ENCODE measurements at places on chromosomes 11 and 22.

DNA sequence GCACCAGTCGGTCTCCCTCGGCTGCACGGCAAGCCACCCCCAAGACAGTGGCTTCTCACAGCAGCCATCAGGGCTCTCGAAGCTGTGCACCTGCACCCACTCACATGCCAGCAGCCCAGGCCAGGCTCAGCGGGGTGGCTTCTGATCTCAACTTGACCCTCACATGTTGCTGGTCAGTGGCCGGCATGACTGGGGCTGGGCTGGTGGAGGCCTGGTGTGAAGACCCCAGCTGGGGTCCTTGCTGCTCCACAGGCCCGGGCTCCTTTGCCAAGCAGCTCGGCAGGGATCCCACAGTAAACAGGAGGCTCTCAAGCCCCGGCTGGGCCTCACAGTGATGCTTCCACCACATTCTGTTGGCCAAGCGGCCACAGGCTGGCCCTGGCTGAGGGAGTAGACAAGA lies 128.2 kb downstream of the BRD1 start:
- DNase-seq = no peak

- DNase-seq = no peak
Measured at GRCh38 chr11:109401545-109401944, 20.4 kb upstream of the C11orf87 start.

- DNase-seq = no peak
Measured at GRCh38 chr11:35485656-35486322, 39.6 kb downstream of the PAMR1 start.

DNA sequence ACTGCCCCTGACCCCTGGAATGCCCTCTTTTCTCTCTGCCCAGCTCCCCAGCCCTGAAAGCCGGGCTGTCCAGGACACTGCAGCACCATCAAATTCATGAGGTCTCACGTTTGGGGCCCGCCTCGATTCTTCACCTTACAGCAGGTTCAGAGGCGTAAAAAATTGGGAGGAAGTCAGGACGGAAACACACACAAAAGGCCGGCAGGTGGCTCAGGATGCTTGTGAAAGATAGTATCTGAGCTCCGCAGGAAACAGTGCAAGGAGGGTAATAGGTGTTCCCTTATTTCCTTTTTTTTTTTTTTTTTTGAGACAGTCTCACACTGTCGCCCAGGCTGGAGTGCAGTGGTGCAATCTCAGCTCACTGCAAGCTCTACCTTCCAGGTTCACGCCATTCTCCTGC lies 4.1 kb downstream of the RFPL2 start:
- no peak for DNase-seq

DNA sequence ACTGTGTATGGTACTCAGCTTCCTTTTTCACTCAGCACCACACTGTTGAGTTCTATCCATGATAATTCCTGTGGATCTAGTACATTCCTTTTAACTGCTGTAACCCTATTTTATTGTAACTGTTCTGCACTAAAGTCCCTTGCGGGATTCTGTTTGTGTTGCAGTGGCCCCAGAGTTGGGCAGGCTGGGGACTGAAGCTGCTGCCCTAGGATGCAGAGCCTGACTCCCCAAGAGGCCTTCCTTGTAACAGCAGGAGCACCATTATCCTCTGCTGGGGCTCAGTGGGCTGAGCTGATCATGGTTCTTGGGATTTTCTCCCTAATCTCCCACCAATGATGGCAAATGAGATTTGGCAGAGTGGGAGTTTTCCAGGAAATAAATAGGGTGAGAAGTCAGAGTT lies 77.7 kb downstream of the CABIN1 start:
- no peak for DNase-seq

GRCh38 chr11:100734743-100735527 lies 47.8 kb downstream of the ARHGAP42 start:
- DNase-seq = no peak

DNA sequence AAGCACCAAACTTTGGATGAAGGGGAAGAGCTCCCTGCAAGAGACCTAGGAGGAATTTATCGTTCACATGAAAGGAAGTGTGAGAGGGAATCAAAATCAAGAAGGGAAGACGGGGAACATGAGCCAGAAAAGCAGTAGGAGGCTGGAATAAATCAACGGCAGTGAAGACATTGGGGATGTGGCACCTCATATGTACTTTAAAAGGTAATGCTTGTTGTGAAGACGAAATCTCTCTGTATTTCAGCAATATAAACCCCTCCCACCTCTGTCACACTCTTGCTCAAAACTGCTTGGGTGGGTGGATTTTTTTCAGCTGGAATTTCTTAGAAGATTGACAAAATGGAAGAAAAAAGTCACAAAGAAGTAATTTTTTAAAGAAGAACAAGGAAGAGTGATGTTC lies 243.5 kb downstream of the BUD13 start:
- no peak for DNase-seq

DNA sequence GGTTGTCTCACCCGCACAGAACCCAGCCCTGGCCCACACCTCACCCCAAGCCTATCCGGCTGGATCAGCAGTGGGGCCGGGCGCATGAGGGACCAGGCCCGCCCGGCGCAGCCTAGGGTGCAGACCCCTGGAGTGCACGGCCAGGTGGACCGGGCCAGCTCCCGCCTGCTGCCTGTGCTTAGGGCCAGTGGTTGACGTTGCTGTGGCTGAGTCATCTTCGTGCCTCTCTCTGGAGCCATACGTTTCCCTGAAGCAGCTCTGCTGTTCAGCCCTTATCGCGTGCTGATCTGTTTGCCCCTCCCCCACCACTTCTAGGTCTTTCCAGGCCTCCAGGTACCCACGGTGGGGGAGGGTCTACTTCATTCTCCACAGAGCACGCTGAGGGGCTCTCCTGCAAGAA lies 39.5 kb downstream of the CDKN1C start:
- DNase-seq = no peak

DNA sequence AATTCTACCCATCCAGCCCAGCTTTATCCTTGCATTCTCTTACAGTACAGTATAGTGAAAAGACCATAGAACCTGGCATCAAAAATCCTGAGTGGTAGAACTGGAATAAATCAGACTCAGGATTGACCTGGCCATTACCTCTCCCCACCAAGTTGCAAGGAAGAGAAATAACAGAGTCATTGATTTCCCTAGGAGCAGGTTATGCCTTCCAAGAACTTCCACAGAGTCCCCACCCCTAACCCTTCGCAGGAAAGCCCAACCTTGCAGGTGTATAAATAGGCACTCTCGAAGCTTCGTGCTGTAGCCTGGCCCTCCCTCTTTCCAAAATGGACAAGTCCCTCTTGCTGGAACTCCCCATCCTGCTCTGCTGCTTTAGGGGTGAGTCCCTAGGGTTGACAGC lies at the start of gene PATE1:
Gene PATE1, plus strand, starts transcription at position 301 of the 400 bp plus-strand sequence. Its CDS starts 26 bp downstream, at position 327.
- no peak for DNase-seq

GRCh38 chr11:1129143-1129610 lies 28.6 kb upstream of the MUC5AC start:
- no peak for DNase-seq

- DNase-seq = no peak
Measured at GRCh38 chr11:1202154-1202775, 20.6 kb upstream of the MUC5B start.

- DNase-seq = no peak
Measured at GRCh38 chr11:22065472-22065871, 127.4 kb upstream of the ANO5 start.

DNA sequence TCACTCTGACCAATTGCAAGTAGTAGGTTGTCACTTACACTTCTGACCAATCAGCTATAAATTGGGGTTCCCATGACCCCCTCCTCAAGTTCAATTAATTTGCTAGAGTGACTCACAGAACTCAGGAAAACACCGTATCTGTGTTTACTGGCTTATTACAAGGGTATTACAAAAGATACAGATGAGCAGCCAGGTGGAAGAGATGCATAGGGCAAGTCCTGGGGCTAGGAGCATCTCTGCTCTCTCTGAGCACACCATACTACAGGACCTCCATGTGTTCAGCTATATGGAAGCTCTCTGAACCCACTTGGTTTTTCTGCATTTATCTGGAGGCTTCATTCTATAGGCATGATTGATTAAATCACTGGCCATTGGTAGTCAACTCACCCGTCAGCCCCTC lies 11.3 kb upstream of the GRK3 start:
- DNase-seq = no peak

DNA sequence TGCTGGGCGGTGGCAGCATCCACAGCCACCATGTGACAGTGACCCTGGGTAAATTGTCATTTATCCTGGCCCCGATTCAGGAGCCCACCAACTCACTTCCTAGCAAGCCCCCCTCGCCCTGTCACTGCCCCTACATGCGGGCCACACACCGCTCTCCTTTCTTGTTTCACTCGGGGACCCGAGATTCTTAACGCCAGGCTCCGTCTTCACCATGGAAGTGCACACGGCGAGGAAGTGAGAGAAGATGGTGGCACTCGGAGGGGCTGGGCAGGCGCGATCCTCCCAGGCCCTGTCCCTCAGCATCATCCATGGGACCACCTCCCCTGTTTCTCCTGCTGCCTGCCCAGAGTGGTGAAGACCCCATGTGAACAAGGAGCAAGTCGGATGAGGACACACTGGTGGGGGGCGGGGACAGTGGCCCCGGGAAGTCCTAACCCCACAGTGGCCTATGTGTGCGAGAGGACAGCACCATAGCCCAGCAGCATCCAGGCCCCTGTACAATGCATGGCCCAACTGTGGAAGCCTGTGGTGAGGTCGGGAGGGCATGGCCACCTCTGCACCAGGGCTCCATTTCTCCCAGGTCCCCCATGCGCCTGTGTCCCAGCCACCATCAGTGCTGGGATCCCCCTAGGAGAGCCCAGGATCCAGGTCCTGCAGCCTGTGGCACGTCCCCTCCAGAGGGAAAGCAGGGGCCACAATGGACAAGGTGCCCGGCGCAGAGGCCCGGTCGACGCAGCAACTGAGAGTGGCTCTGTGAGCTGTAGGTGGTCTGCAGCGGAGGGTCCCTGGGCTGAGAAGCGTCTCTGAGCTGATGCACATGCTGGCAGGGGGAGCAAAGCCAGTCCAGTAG lies 262.8 kb downstream of the BRD1 start:
- DNase-seq = no peak

DNA sequence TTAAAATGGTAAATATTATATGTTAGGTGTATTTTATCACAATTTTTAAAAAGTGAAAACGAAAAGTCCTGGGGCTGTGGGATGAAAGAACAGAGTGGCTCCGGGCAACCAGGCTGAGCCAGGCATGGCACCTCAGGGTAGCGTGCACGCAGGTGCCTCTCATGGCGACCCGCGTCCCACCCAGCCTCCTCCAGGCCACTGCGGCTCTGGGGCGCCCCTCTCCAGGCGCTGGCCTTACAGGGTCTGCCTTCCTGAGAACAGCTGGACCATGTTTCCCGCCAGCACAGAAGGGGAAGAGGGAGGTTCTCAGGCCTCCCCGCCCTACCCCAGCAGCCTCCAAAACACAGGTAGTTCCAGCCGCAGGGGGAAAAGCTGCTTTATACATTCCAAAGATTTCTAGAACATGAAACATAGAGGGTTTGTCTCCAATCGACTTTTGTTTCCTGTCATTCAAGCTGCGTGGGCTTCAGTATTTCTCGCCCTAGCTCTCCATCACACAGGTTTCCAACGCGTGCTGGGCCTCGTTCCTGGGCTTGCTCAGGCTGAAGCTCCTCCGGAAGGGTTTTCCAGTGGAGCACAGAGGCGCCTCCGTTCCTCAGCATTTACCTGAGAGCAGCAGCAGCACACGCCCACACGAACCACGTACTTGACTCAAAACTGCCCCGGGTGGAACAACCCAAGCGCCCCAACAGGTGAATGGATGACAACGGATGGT lies 10.5 kb downstream of the EHD1 start:
- DNase-seq = no peak

DNA sequence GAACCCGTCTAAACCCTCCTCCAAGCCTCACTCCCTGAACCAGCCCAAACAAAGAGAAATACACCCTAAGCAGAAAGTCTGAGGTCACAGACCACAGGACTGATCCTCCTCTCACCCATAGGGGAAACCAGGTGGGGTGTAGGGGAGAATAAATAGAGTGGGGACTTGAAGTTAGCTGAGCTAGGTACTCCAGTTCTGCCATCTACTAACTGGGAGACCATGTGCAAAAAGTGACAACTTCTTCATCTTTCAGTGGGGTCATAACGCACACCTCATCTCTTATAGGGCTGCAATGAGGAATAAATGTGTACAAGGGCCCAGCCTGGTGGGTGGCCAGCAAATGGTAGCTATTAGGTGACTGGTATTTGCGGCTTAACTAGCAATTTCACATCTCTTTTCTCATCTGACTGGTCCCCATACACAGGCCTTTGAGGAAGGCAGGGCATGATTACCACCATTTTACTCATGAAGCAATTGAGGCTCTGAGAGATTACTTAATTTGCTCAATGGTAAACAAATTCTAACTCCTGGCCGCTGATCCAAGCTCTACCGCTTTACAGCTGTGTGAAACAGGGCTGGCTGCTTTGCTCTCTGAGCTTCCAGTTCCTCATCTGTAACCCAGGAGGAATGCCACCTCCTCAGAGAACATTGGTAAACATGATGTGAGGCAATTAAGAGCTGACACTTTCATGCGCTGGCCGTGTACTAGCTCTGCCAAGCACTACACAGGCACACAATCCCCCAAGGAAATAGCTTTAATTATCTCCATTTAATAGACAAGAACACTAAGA lies 16.6 kb downstream of the TBC1D10A start:
- peak; percentile 56 for DNase-seq

DNA sequence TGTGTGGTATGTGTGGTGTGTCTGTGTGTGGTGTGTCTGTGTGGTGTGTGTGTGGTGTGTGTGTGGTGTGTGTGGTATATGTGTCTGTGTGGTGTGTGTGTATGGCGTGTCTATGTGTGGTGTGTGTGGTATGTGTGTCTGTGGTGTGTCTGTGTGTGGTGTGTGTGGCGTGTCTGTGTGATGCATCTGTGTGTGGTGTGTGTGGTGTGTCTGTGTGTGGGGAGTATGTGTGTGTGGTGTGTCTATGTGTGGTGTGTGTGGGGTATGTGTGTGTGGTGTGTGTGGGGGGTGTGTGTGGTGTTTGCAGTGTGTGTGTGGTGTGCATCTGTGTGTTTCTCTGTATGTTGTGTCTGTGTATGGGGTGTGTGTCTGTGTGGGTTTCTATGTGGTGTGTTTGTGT lies 7.8 kb upstream of the PVALB start:
- no peak for DNase-seq

- no peak for DNase-seq
Measured at GRCh38 chr22:47295982-47296381, 533.5 kb downstream of the TBC1D22A start.

- no peak for DNase-seq
Measured at GRCh38 chr22:27573280-27574001, 228.1 kb downstream of the MN1 start.

DNA sequence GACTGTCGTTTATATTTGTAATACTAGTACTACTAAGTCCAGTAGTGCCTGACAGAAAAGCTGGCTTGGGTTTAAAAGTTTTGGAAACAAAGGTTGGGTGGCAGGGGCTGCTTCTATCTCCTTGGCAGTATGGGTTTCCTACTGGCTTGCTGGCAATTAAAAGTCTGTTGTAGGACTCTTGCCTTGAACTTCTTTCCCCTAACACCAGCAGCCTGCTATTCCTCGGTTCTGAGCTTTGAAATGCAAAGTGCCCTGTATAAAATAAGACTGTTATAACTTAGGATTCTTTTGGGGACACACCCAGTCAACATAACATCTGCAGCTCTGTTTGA lies 1.3 kb downstream of the RNF169 start:
- DNase-seq = no peak

DNA sequence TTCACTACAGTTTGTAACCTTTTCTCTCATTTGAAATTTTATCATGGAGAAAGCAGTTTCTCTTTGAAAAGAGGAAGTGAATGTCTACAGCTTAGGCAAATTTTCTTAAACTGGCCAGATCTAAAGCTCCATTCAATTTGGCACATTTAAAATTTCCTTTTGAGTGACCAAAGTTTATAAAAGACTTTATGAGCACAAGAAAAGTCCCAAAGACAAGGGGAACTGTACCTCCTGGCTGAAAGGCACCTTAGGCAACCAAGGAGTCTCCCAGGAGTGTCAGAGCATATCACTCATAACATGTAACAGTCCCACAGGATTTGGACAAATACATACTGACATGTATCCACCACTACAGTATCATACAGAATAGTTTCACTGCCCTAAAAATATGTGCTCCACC lies 41.3 kb downstream of the NARS2 start:
- DNase-seq = no peak
